ENCODE measurements at places on chromosomes 6 and 20.

DNA sequence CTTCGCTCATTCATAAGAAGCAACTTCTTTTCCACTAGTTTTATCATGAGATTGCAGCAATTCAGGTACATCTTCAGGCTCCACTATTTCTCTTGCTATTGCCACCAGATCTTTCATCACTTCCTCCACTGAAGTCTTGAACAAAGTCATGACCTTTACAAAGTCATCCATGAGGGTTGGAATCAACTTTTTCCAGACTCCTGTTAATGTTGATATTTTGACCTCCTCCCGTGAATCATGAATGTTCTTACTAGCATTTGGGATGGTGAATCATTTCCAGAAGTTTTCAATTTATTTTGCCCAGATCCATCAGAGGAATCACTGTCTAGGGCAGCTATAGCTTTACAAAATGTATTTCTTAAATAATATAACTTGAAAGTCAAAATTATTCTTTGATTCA lies 1.5 kb downstream of the CENPQ start:
- no peak for DNase-seq

DNA sequence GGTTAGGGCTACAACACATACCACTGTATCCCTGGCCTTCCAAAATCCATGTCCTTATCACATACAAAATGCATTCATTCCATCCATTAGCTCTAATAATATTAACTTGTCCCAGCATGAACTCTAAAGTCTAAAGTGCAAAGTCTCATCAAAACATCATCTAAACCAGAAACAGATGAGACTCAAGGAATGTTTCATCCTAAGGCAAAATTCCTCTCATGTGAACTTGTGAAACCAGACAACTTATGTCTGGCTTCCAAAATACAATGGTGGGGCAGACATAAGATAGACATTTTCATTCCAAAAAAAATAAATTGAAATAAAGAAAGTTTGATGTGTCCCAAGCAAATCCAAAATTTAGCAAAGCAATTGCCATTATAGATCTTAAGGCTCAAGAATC lies 257.4 kb downstream of the HTR1B start:
- DNase-seq = no peak

DNA sequence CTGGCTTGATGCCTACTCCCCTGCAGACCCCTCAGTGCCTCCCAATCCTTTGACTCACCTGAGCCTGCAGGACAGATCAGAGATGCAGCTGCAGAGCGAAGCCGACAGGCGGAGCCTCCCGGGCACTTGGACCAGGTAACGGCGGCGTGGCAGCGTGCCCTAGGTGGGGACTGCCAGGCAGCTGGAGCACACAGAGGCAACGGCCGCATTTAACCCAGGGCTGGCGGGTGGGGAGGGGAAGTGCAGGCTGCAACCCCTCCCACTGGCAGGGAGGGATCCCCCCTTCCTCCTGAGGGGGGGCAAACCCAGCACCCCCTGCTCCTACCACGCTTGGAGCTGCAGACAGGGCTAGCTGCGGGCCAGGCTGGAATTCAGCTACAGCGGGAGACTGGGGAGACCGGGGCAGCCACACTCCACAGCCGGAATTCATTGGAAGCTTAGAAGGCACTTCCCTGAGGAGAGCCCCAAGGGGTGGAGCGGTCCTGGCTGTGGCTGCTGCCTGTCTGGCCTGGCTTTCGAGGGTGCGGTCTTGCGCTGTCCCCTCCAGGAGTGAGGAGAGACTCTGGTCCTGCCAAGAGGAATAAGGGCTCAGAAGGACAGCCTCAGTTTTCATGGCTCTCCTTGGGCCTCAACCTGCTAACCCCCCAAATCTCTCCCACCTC lies at the start of gene MATN4:
Gene MATN4, minus strand, starts transcription at position 183 of the 662 bp plus-strand sequence. CDS start 2,717 bp downstream, outside the sequence.
- peak; percentile 7 for DNase-seq

DNA sequence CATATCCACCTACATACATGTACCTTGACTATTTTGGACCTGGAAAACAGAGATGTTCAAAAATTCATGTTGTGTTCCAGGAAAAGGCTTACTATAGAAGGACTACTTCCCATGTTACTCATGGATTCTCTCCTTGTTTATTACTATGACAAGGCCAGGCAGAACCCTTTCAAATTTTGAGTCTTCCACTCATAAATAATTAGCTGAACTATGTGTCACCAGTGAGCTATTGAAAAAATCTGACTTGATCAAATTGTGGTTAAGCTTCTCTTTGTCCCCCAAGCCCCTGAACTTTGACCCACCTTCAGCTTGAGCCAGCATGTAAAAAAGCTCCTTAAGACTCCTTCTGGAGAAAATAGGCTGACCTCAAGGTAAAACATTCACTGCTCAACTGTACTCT lies 1142.8 kb upstream of the EYS start:
- DNase-seq = no peak

DNA sequence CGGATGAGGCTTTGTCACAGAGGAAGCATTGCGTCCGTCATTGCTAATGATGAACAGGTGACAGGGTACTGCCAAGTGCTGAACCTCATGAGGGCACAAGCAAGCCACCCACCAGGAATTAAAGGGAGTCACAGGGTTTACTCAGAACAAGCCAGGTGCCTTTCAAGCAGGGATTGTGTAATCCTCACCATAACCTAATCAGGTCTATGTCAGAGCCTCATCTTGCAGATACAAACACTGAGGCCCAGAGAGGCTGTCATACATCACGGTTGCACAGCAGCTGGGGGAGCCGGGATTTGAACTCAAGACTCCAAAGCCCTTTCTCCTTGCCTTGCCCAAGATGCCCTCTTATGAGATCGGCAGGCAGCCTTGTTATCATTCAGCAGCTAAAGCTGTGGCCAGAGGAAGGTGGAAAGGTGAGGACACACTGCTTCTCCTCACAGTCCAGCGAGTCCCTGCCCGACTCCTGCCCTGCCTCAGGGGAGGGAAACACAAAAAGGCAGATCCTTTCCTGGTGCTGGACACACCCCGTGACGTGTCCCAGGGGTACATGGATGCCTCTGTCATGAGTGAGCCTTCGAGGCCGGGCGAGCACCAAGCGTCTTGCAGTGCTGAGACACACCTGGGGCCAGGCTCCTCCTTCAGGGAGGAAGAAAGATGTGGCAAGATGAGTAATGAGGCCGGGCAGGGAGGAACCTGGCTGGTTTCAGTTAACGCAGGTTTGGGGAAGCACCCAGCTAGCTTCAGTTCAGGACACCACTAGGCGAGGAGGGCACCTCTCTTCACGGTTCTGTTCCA lies 214.9 kb downstream of the LY86 start:
- no peak for DNase-seq

- DNase-seq = no peak
These were observed 300.0 kb upstream of the MAN1A1 start for GRCh38 chr6:119649531-119649930.

GRCh38 chr20:4483961-4484360 lies 237.7 kb upstream of the PRND start:
- DNase-seq = no peak

DNA sequence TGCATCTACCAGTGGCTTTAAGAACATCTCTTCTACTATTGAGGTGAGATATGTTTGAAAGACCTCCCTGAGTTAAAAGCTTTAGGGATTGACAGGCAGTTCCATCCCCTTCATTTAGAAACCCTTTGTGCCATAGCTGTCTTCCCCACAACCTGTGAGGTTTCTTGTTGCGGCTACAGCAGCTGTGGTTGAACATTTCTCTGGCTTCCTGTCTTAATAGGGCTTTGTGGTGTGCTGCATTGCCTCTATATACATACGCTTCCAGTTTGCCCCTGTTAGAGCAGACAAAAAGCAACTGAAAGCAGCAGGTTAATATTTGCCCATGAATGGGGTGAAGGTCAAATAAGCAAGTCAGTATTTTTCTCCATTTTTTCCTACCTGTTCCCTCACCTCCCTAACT lies 210.2 kb downstream of the TMEM200A start:
- no peak for DNase-seq

- no peak for DNase-seq
These were observed 937 bp downstream of the SPACA1 start for GRCh38 chr6:88048578-88048977.

- no peak for DNase-seq
These were observed 5.9 kb downstream of the RRAGD start for GRCh38 chr6:89406141-89406540.

GRCh38 chr6:161393839-161394364 lies 120.0 kb upstream of the AGPAT4 start:
- DNase-seq = peak; percentile 84

- no peak for DNase-seq
These were observed 39.6 kb upstream of the BCAS1 start for GRCh38 chr20:54110041-54110440.

DNA sequence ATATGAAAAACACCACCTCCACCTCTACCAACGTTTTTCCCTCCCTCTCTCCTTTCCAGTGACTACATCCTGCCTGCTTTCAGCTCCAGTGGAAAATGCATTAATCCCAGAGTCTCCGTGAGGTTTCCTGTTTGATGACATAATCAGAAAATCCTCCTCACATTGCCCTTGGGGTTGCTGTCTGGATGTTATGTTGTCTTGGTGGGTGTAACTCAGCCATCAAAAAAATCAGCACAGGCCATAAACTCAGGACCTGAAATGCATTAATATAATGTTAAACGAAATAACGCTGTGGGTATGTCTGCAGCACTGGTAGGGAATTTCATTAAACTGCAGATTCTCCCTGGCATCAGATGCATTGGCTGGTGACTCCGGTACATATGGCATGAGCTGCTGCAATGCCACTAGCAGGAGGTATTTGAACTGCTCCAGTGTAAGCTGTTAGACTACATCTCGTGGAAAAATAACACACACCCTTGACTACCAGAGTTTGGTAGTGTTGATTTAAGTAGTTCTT lies 297.8 kb downstream of the PRL start:
- DNase-seq = no peak

DNA sequence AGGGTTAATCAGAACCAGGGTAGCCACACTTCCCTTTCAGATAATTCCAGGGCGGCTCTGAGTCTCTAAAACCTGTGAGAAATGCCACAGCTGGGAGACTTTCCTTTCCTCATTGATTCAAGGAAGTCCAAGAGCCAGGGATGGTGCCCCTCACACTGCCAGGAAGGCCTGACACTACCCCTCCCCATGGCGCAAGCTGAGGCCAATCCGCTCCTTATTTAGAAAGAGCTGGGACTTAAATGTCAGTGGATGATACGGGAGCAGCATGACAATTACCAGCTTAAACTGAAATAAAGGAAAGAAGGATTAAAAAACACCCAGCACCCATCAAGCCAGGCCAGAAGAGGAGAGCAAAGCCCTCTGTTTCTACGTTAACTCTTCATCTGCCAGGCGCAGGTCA lies 244.4 kb downstream of the LRFN2 start:
- peak; percentile 29 for DNase-seq

DNA sequence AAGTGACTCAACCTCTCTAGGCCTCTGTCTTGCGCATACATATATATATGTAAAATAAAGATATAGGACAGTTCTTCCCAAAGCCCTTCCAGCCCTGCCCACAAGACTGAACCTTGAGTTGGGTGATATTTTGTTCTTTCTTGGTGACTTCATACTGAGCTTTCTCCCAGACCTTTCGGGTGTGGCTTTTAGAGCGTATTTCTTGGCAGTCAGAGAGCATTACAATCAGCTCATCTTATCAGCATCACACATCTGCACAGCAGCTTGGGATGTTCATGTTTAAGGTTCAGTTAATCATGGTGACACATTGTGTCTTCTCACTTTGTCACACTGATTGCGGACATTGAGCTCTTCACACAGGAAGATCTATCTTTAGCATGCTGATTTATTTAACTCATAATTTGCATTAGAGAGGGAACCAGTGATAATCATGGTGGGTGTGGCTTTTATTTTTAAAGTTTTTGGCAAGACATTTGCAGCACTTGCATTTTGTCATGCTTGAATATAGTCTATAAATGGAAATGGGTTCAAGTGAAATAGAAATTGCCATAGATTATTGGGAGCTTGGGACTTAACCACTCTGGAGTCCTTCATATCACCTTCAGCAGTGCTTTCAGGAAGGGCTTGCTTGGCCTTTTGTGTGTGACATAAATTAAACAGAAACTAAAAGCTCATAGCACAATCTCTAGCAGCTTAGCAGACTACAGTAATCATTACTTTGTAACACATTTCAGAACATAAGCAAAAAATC lies 8.3 kb downstream of the KIF3B start:
- DNase-seq = no peak

DNA sequence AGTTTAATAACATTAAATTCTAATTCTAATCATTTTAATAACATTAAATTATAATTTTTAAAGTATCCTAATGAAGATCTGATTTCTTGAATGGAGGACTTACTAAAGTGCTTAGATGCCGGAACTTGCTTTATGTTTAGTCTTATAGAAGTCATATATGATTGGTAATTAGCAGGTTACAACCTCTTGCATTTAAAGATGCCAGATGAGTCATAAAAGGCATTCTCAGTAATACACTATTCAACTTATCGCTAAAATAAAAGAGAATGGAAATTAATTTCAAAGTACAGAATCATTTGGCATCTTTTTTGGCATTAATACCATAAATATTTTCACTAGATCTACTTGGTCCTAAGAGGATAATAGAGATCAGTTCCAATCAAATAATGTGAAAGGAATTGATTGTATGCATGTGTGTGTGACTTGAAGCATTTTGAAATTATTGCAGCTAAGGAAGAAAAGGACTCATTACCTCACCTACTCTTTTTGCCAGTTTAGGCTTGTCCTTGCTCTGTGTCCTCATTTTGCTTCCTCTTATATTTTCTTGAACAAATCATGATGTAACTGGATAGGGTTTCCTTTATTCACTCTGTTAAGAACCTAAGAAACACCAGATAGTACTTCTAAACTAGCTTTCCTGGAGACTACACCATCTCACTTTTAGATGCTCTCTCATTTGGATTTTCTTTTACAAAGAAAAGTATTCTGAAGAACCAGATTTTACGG lies 2.7 kb downstream of the COL21A1 start:
- no peak for DNase-seq

DNA sequence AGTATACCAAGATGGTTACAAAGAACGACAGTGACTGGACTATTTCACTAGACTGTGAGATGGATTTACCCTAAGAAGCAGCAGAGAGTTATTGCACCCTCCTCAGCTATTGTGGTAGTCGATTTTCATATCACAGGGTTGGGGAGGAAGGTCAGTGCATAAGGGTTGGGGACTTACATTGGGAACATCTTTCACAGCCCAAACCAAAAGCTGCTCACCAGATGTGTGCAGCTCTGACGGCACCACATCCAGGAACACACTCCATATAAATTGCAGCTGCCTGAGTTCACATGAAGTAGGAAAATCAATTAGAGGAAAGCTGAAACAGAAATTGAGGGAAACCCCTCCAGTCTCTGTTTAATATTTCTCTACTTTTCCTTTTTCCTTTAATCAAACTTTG lies 470.5 kb upstream of the NRSN1 start:
- no peak for DNase-seq

Data from midbrain (tissue), 1 donor.